ENCODE measurements at places on chromosomes 5 and 9.

DNA sequence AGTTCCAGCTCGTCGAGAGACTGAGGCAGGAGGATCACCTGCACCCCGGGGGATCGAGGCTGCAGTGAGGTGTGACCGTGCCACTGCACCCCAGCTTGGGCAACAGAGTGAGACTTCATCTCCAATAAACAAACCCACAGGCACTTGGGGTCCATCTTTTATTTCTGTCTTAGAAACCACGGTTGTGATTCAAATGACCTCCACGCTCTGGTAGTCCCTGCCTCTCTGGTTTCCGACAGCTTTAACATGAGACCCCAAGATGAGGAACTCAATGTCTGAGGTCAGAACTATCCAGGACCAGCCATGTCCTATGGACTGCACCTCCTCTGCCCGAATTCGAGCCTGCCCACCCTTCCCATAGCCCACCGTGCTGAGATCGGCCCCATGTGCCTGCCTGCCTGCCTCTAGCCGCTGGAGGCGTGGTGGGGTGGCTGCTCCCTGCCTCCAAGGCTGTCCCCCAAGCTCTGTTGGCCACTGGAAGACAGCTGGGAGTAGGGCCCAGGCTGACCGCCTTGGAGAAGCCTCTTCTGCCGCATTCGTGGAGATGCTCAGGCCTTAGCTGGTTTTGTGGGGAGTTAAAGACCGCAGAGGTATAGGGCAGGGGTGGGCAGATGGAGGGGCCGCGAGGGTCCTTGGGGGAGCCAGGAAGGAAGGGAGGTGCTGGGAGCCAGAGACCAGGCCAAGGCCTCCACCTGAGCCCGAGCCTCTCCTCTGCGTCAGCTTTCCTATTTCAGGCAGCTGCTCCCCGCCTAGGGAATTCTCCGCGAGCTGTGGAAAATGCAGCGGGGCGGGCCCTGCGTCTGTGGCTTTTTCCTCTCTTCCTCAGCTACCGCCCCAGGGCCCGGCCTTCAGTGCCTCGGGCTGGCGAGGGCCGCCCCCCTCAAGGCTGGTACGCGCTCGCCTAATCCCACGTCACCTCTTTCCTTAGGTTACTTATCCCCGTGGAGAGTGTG, 6.9 kb upstream of the WDR5 start:
- no peak for DNase-seq

- DNase-seq, result no peak
These were observed 209.1 kb downstream of the TMEM232 start for GRCh38 chr5:110517396-110517795.

DNA sequence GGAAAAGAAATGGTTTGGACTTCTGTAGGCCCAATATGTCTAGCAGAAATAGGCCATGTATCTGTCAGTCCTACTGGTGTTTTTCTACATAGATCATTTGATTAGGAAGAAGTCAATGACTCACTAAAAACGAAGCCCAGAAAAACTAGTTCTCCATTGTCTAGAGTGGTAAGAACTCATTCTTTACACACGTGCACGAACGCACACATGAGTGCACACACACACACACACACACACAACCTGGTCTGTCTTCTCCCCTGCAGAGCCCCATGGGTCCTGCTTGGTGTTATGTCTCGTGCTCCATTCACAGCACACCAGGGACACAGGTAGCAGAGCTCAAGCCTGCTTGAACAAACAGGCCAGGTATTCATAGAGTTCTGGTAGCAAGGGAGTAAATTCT, 14.9 kb upstream of the FCN1 start:
- DNase-seq, result no peak

DNA sequence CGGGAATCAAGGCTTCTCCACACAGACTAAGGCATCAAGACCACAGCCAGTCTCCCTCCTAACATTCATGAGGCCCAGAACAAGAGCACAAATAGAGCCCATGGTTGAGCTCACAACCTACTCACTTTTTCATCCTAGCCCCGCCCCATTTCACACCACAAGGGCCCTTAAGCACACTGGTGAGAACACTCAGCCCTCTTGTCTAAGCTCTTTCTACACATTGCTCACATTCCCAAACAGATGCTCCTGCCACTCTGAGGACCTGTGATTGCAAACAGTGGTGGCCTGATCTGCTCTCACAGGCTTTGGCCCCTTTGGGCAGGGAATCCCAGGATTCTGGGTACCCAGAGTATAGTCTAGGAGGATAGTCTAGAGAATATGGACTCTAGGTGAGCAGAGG, 54.0 kb downstream of the FEM1C start:
- peak; percentile 37 for DNase-seq

GRCh38 chr9:24572406-24572805, 26.7 kb upstream of the IZUMO3 start:
- no peak for DNase-seq

DNA sequence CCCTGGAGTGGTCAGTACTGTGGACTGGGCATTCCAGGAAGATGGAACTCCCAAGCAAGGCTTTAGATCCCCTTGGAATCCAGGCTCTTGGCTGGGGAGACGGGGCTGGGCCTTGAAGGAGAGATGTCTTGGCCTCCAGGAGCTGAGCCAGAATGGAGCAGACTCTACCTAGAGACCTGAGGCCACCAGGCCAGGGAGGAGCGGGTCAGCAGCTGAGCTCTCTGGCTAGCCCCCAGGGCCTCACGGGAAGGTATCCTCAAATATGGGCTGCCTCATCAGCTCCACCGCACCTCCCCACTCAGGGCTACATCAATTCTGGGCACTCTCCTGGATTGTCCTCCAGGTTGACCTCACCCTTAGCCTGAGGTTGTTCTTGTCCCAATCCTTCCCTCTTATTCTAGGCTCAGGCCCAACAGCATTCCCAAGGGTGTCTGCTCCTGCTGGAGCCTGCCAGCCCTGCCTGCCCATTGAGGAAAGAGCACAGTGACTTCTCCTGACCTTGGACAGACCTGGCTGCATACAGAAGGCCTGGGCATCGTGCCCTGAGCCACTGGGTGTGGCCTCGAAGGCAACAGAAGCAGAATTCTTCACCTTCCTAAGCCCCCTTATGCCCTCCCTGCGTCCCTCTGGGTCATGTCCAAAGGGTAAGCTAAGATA, 3.0 kb upstream of the PDLIM4 start:
- no peak for DNase-seq

DNA sequence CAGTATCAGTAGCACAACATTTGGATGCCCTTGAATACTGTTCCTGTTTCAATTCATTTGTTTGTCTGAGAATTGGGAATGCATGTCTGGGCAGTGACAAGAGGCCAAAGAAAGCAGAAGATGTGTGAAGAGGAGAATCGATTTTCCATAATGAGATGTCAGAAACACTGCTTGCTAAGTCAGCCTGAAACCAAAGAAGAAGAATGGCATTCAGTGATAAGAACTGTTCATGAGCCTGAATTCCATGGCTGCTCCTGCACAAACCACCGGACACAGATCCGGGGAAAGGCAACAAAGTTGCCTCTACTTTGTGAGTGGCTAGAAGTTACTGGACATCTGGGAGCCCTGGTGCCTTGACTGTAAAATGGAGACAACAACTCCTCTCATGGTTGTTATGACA, 207.2 kb upstream of the RASEF start:
- DNase-seq, result no peak

DNA sequence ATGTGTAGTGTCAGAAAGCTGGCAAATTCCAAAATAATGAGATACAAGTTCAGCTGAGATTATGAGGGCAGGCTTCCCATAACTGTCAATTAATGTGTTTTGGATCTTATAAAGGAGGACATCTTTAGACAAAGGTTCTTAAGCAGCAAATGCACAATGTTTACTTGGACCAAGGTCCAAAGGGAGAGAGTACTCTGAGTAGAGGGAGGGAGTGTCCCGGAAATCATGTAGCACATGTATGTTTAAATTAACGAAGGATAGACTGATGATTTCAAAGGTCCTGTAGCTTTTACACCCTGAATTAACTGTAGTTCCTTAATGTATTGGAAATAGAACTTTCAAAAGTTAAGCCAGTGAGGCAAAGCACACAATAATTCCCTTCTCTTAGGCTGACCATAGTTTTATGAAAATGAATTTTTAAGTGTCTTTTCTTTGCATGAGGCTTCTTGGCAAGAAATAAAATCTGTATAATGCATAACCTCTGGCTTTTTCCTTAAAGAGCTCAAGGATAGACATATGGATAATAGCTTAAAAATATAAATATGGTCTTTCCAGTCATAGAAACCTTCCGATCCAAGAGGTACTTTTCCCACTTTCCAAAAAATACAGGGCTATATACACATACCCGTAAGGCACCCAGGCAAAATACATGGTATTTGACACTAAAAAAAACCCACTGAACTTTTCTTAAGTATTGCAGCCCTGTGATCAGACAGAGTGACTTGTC, 93.0 kb downstream of the PCSK5 start:
- DNase-seq, result no peak

GRCh38 chr9:112530751-112531205, 44.2 kb downstream of the KIAA1958 start:
- DNase-seq, result peak; percentile 68

- DNase-seq, result no peak
These were observed 157.1 kb upstream of the FGF10 start for GRCh38 chr5:44546286-44546685.

DNA sequence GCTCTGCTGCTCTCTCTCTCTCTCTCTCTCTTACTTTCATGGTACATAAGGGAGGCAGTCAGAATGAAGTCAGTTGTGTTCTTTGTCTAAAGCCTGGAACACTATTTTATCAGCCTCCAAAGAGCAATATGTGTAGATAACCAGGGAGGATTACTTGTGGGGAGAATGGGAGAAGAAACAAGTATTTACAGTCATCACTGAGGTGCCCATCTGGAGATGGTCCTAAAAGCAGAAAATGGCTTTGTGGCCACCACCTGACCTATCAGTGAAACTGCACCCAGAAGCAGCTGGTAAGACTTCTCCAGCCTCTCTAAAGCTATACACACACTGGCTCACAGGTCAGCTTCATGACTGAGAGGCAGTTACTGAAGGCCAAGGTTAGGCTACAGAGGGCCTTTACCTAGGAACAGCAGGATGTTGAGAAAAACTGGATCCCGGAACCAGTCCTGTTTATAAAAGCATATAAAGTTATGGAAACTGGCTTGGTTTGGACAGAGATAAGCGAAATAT, 75.1 kb downstream of the MRPS27 start:
- no peak for DNase-seq

DNA sequence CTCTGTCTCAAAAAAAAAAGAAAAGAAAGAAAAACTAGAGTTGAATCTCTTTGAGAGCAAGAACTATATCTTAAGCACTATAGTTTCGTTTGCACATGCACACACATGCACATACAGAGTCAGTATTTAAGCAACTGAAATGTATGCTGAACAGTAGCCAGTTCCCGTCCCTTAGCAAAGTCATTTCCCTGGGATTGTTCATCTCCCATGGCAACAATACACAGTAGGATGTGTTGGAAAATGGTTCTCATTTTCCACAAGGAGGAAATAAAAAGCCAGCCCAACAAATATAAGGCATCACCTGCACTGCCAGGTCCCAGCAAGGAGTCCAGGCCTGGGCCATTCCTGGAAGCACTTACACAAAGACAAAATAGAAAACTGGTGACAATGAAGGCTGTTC, 4.2 kb upstream of the ZNF346 start:
- DNase-seq, result no peak

Data from right lung (tissue), 10 donors.